ENCODE measurements at places on chromosomes 6 and 20. TPM values are rescaled to one million over a fixed set of nuclear protein-coding genes. Genes with fewer than 3 reads are reported as not detected.

The MMUT gene
- 29.8 TPM for total RNA-seq

GRCh38 chr6:164612751-164613150, 696.7 kb downstream of the C6orf118 start:
- DNase-seq, result no peak

DNA sequence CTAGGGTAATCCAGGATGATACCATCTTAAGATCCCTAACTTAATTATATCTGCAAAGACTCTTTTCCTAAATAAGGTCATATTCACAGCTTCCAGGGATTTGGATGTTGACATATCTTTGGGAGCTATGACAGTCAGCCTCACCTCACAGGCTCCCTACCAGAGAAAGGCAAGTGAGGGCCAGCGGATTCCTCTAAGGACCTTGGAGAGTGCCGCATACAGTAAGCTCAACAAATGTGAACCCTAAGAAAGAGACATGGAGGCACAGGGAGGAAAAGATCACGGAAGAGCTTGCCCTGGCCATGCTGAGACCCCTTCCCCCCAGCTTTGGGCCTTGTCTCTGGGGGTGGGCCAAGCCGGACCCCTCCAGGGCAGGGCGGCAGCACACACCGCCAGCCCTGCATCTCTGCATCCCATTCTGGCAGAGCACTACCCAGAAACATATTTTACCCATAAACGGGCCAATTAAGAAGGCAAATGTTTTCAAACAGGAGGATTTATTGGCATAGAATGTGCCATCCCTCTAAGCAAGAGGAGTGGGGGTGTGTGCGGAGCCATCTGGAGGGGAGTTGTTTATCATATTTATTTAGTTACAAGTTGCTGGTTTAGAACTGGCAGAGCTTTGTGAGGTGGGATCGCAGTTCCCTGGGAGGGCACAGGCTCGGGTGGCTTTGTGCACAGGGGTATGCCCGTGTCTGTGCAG, 55.4 kb downstream of the CHMP4B start:
- no peak for DNase-seq

GRCh38 chr6:30682143-30683117, 4.0 kb downstream of the PPP1R18 start:
- DNase-seq, result peak; percentile 67

The CALHM4 gene
- not detected for total RNA-seq

The PSORS1C1 gene
- not detected for total RNA-seq

- DNase-seq, result no peak
These were observed 15.5 kb upstream of the BCAS1 start for GRCh38 chr20:54085910-54086309.

- DNase-seq, result no peak
These were observed 55.5 kb upstream of the EEF1E1 start for GRCh38 chr6:8157839-8158238.

- DNase-seq, result no peak
These were observed 215.3 kb upstream of the LRFN2 start for GRCh38 chr6:40802481-40802880.

The MLIP gene
- 11.8 TPM for total RNA-seq

DNA sequence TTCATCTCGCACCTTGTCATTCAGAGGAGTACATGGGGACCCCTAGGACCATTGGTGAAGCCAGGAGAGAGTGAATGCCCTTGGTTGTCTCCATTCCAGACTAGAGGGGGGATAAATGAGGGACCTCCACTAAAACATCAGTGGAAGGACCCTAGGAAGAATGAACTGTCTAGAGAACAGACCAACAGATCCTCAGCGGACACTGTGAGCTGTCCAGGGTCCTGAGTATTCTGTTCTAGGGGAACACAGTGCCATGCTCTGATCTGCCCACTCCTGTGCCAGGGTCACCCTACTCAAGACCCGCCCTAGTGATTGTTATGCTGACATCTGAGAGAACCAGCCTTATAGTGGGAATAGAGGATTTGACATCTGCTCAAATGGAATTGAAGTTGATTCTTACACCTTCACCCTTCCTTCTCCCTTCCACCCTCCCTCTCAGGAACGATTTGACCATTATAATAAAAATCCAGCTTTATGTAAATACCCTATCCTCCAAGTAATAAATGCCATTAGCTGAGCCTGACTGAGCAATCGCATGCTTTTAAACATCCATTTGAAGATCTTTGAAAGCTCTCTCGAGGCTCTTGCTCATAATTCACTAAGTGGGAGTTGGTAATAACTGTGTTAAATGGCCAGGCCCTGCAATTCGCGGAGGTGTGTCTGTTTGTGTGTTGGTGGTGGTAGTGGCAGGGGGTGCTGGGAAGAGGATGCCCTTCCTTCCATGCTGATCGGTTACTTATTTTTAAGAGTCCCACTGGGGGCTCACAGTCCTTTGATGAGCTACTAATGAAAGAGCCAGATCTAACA, 43.6 kb upstream of the SLC32A1 start:
- no peak for DNase-seq

DNA sequence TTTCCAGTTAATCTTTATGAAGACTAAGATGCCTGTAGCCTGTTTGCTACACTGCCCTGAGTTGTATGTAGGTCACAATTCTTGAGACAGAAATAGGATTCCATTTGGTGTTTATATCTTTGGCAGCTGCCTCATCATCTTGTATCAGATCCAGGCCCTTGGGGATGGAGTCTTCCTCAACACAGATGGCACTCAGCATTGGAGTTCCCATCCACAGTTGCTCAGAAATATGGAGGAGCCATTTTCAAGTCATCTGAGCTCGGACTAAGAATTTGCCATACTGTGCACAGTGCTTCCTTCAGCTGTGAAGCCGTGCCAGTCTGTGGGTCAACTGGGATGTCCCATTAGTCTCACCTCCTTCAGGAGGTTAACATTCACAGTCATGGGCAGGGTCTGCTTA, 156.6 kb downstream of the ZDHHC14 start:
- DNase-seq, result no peak

DNA sequence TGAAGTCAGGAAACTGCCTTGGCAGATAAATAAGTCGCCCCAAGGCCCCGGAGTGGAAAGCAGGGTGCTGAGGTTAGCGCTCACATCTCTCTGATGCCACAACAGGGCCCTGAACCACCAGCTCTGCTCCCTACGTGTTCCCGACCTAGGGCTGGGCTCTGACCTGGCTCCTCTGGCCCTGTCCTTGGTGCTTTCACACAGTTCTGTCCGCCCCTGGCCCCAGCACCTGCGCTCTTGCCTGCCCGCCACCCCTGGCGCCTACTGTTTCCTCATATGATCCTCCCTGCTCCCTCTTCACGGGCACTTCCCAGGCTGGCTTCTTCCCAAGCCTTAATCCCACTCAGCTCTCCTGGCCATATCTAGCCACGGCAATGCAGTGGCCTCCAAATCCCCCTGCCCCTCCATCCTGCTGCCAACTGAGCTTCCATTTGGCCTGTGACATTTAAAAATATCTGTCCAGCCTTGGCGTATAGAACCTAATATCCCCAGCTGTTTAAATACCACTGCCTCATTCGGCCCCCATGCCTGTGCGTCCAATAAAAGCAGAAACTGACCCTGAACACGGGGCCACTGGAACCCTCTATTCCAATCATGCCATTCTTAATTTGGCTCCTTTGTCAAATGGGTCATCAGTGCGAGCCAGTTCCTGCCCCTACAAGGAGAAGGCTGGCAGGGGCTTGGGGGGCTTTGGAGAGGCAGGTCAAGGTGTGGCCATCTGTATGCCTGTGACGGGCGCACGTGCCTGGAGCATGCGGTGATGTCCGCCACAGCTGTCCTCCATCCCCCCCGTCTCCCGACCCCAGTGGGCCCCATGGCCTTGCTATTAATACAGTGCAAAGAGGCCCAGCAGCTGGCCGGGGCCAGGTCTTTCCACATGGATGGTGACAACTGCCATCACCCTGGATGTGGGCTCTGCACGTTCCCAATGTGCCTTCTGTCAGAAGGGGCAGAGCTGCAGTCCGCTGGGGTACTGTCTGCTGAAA, 27.7 kb downstream of the GNAS-AS1 start:
- DNase-seq, result no peak

DNA sequence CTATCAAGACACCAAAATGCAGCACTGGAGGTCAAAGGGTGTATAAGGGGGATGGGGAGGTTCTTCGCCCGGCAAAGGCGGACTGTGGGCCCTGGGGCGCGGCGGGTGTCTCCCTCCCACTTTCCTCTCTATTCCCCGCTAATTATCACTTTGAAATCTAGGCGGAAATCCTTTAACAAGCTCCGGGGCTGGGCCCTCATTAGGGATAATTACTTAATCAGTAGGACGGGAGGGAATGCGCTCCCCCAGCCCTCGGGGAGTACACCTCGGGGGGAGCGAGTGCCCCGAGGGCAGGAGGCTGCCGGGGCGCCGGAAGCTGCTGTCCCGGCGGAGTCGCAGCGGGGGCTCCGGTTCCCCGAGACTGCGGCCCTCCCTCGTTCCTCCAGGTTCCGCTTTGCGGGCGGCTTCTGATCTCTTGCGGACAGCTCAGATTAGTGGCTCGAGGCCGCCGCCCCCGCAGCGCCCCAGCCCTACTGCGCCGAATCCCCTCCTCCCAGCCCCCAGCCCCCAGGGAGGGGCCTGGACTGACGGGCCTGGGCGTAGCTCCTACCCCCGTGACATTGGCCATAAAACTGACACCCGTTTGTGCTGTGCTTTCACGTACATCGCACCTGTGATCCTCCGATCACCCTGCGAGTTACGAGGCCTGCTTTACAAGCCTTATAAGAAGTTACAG, 14.7 kb downstream of the MUCL3 start:
- peak; percentile 58 for DNase-seq

The ADGRB3 gene
- 158 TPM for total RNA-seq

GRCh38 chr6:105645958-105646357, 243.1 kb upstream of the PREP start:
- no peak for DNase-seq

- no peak for DNase-seq
These were observed 118.4 kb upstream of the NXT1 start for GRCh38 chr20:23232219-23232581.

- peak; percentile 15 for DNase-seq
These were observed 63.7 kb upstream of the CD2AP start for GRCh38 chr6:47413752-47414422.

The HCRTR2 gene
- total RNA-seq, result 30.6 TPM

The KHDC1L gene
- 1.2 TPM for total RNA-seq

The SLC52A3 gene
- under 0.01 TPM for total RNA-seq
